ENCODE measurements at places on chromosomes 16 and 17.

DNA sequence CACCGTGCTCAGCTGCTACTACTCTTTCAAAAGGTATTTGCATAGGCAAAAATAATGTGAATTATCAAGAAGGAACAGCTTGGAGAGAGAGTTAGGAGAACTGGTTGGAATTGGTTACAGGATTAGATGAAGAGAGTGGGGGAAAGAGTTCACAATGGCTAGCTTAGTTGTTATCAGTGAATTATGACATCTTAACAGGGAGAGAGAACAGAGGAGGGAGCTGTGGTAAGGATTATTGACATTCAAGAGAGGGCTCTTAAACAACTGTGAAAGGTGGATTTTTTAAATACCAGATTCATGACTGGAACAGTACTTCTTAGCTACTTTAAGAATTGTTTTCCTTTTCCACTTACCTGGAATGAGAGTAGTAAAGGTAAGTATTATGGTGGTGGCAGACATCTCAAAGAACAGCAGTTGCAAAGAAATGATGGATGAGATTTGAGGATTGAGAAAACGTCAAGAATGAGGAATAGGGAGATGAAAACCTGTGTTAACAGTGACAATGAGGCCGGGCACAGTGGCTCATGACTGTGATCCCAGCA, 43.9 kb upstream of the SLC5A11 start:
- DNase-seq, result no peak

DNA sequence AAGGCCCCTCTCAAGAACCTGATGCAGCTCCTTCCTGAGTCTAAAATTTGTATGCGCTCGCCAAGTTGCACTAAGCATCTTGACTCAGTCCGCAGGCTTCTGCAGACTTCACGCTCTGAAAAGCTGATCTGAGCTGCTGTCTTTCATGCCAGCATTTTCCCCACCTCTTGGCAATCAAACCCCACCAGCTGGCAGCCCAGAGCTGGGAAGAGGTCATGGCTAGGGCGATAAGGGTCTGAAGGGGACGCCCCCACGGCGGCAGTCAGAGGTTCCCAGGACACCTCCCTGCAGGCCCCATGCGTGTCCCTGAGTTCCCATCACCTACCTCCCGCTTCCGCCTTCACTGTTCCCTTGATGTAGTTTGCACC, 5.1 kb upstream of the UNC13D start:
- DNase-seq, result no peak

GRCh38 chr16:67372664-67373063, 20.6 kb downstream of the TPPP3 start:
- no peak for DNase-seq

- no peak for DNase-seq
Measured at GRCh38 chr17:28492352-28493310, 13.5 kb upstream of the FOXN1 start.

GRCh38 chr17:34436607-34437006, 73.6 kb upstream of the CCL1 start:
- no peak for DNase-seq

DNA sequence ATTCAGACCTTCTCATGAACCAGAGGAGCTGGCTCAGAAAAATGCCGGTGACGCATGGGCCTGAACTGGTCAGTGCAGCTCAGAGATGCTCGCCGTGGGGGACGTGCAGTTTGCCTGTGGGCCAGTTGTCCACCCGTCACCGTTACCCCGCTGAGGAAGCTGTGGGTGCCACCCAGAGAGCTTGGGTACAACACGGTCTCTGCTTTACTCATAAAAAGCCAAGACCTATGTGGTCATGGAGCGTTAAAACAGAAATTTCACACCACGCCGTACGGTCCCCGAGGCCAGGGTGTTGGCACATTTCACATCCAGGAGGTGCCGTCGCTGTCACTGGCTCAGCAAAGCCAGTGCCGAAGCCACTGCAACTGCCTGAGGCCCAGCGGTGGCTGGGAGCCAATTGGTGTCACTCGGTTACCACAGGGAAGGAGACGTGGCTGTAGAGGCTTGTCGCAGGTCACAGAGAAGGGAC, 120.9 kb downstream of the METRNL start:
- DNase-seq, result no peak
